ENCODE measurements at places on chromosomes 4 and X.
A peak's percentile ranks its signal among the peaks of the same experiment; 100 is the strongest.

GRCh38 chr4:44791831-44792230 lies 65.5 kb upstream of the GNPDA2 start:
- DNase-seq: no peak

DNA sequence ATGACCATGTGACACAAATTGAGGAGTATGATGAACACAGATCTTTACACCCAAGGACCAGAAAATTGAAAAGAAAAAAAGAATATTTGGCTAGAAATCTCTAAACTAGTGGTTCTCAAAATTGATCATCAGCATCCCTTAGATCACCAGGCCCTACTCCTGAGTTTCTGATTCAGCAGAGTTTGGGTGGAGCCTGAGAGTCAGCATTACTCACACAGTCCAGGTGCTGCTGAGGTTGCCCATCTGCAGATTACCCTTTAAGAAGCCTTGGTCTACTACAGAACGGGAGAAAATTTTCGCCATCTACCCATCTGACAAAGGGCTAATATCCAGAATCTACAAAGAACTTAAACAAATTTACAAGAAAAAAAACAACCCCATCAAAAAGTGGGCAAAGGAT lies 182.8 kb downstream of the MOSPD2 start:
- no peak for DNase-seq

- no peak for DNase-seq
These were observed 269.0 kb upstream of the PABPC4L start for GRCh38 chr4:134470544-134470943.

DNA sequence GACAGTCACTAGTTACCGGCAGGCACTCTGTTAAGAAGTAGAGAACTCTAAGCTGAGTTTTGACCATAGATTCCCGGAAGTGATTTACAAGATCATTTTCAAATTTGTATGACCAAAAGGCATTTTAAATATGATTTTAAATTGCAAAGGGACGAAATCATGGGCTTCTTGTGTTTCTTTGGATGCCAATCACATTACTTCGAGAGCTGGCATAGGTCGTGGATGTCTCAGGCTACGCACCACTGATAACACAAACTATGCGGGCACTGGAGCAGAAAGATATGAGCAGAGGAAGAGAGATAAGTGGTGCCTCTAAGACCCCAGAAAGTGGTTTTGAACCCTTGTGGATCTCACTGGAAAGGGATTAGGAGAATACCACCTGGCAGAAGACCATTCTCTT lies 294.2 kb upstream of the FTHL17 start:
- no peak for DNase-seq

GRCh38 chrX:35244796-35245508 lies 302.4 kb downstream of the FAM47B start:
- no peak for DNase-seq

DNA sequence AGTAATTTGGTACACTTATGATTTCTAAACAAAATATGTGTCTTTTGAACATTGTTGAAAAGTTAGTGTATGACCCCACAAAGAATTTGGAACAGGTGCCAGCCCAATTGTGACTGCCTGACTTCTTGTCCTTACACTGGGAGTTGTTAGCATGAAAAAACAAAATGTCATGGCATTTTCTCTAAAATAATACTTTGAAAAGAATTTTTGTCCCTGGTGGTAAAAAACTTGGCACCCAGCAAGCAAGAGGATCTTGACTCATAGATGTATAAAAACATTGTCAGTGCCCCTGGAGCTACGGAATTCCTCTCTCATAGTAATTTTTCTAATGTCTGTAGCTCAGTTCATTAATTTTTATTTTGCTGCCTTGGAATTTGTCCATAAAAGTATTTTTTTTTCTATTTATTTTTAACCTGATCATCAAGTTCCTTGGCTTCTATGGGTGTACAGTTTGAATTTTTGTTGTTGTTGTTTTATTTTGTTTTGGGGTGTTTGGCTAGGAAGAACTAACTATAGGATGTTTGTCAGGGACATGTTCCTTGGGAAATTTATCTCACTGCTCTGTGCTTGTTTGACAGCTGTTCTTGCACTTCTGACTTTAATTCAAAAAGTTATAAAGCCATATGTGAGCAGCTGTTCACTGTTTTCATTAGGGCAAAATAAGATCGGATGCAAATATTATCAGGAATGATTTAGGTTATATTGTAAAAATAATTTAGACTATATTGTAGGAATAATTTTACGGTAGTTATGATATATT lies 95.4 kb upstream of the NUDT6 start:
- no peak for DNase-seq

DNA sequence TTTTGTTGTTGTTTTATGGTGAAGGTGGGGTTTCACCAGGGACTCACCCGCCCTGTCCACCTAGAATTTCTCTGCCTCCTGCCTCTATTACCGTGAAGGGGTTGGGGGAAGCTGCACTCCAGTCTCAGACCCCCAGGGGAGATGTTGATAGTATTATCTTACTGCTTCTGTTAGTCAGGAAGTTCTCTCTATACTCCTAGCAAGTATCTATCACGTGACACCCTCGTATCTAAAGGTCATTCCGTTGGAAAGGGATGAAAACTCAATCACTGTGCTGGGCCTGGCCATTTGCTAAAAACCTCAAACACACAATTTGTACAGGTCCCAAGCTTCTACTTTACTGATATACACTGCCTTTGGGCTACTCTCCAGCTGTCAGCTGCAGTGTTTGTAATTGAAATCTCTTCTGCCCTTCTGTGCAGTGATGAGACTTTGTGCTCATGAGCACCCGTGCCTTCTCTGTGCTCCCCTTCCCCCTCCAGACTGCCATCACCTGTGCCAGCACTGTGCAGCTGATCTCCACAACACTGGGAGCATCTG lies 188.5 kb upstream of the ANXA3 start:
- no peak for DNase-seq

DNA sequence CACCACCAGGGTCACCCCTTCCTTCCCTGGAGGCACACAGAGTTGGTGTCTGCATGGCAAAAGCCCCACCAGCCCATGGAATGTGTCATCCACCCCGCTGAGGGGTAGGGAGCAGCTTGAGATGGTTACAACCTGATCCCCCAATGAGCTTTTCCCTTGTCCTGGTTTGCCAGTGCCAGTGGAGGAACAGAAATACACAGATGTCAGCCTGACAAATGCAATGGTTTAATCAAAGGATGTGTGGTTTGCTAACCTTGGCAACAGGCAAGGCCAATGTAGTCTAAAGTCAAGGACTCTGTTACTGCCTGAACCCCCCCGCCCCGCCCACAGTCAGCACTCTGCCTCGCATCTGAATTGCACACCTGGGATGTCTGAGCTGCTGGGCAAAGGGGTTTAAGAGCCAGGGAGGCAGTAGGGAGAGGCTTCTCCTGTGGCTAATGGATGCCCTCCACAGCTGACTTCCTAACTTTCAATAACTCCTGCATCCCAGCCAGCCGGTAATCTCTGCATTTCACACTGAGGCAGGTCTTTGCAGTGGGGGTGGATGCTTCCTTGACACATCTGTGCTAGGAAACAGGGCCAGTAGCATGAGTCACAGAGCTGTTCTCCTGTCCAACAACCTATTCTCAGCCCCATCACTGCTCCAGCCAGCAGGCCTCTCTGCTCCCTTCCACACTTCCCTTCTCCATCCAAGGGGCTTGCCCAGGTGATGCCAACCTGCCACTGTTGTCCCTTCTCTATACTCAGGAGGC lies 137.5 kb downstream of the AMMECR1 start:
- DNase-seq: no peak

DNA sequence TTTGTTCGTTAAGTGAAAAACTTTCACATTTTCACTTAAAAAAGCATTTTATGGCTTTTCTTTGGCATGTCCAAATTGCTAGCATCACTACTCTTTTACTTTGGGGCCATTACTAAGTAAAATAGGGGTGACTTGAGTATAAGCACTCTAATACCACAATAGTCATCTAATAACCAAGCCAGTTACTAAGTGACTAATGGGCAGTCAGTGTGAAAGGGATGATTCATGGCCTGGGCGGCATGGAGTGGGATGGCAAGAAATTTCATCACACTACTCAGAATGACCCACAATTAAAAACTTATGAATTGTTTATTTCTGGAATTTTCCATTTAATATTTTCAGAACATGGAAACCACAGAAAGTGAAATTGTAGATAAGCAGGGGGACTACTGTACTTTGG lies 60.9 kb downstream of the BMP15 start:
- no peak for DNase-seq

GRCh38 chrX:103687073-103687695 lies 685 bp upstream of the MORF4L2 start:
- peak; percentile 53 for DNase-seq

GRCh38 chrX:21559417-21559816 lies 98.7 kb downstream of the KLHL34 start:
- DNase-seq: no peak

- DNase-seq: no peak
These were observed 20.9 kb downstream of the PGM2 start for GRCh38 chr4:37847311-37847884.

GRCh38 chrX:54721424-54721823 lies 76.6 kb downstream of the ITIH6 start:
- no peak for DNase-seq

GRCh38 chr4:107825072-107825824 lies 516 bp downstream of the SGMS2 start:
- DNase-seq: peak; percentile 4

DNA sequence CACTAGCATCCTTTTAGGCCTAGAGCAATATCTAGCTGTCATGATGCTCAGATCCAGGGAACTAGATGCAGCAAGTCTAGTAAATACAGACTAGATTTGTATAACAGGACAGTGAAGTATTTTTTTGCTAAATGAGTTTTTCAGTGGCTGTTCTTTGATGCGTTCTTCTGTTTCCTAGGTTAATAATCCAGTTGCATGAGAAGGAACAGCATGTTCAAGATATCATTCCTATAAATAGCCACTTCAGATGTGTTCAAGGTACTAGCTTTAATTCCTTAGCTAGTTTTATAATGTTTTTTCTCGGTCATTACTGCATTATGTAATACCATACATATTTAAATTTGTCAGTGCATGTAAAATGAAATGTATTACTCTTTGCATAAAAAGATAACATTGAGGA lies 4.7 kb downstream of the OCRL start:
- DNase-seq: no peak

DNA sequence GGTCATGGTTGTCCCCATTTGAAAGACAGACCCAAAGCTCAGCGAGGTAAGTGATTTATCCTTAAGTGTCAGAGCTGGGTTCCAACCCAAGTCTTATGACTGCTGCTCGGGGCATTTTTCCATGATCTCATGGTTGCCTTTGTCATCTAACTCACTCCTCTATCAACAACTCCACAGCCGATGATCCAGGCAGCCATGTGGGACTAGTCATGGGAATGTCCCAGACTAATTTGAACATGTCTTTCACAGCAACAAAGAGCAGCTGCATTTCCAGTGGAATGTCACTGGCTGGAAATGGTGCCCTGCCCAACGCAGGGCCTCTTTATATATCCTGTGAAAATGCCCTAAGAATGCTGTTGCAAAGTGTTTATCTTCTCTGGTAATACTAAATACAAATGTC lies 284.8 kb upstream of the PPARGC1A start:
- DNase-seq: no peak

DNA sequence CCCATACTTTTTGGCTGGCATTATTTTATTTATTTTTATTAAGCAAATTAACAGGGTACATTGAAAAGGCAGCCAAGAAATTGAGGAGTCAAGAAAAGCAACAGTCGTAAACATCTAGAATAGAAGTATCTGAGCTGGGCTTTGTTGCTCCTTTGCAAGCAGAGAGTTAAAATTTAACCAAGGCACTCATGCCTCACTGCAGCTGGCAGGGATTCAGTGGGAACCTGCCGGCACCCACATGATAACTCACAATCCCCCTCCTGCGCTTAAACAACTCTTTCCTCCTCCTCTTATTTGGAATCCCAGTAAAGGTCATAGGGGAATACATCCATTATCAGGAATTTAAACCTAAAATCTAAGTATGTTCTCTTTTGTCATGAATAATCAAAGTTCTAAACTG lies 115.5 kb downstream of the SOX3 start:
- no peak for DNase-seq

DNA sequence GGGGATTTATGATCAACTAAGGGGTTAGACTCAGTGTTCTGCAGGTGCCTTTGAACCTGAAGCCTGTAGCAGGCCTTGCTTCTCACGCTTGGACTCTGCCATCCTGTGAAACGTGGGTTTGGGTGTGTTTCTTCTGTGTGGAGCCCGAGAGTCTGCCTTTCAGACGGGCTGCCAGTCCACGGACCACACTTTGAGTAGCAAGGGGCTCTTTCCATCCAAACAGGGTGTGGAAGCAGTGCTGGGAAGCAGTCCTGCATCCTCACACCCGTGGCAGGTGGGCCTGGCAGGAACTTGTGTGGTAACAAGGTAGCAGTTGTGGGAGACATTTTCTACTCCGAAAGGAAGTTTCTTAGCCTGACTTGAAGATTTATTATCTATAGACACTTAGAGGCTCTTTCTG lies 22.7 kb downstream of the RGS12 start:
- no peak for DNase-seq

DNA sequence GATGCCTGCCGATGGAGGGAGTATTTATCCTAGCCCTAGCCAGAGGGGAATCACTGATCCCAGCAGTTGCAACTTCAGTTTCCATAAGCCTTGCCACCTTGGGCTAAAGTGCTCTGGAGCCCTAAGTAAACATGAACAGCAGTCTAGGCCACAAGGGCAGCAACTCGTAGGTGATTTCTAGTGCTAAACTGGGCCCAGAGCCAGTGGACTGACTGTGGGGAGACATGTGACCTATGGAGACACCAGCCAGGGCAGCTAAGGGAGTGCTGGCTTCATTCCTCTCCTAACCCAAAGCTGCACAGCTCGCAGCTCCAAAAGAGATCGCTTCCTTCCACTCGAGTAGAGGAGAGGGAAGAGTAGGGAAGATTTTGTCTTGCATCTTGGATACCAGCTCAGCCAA lies 120.8 kb upstream of the MAGEA10 start:
- DNase-seq: no peak

GRCh38 chr4:14752341-14753046 lies 249.8 kb upstream of the CPEB2 start:
- DNase-seq: no peak

GRCh38 chr4:65973186-65973585 lies 302.9 kb upstream of the EPHA5 start:
- no peak for DNase-seq

DNA sequence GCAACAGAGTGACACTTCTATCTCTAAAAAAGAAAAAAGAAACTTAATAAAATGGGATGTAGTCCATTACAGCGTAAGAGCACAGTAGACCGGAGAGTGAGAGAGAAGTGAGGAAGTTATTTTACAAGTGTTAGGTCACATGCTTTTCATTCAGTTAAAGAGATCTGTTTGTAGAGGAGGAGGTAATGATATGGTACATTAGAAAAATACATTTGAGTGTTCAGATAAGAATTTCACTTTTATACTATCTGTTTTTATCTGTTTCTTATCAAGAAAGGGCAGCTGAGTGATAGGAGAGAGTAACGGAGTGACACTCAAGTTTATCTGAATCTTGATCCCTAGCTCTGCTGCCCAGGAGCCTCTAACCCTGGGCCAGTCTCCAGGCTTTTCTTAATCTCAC lies 38.9 kb downstream of the FNIP2 start:
- no peak for DNase-seq

- peak; percentile 50 for DNase-seq
These were observed 123.6 kb upstream of the RBPJ start for GRCh38 chr4:26197018-26197779.

Data from stimulated activated CD4-positive, alpha-beta T cell treated with anti-CD3 and anti-CD28 coated beads, TNF-alpha, amount 100 ng/mL, for 1 hour (primary cell).